NCI-H2029 (cell line): ENCODE measurements at places on chromosomes 3 and 15.

DNA sequence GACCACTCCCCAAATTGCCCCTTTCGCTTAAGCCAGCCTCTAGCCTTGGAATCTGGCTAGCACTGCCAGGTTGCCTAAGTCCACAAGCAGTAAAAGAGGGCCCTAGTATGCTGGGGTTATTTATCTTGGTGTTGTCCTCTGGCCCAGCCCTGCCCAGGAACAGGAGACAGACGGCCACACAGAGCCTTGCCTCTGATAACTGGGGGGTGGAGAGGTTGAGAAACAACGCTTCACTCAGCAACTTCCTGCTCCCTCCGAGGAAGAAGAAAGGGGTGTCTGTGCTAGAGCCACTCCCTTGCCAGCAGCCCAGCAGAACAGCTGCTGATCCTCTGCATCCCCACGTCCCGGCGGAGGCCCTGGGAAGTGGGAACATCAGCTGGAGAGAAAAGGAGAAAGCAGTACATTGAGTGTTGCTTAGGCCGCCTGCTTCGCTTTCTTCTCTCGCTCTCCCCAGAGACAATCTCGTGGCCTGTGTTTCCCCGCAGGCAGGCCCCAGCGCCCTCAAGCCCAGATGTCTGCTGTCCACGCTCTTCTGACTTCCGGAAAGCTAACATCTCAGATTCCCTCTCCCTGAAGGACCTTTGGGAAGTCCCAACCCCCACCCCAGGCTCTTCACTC is 22.6 kb upstream of the C3orf70 start:
- DNase-seq = peak; percentile 16

DNA sequence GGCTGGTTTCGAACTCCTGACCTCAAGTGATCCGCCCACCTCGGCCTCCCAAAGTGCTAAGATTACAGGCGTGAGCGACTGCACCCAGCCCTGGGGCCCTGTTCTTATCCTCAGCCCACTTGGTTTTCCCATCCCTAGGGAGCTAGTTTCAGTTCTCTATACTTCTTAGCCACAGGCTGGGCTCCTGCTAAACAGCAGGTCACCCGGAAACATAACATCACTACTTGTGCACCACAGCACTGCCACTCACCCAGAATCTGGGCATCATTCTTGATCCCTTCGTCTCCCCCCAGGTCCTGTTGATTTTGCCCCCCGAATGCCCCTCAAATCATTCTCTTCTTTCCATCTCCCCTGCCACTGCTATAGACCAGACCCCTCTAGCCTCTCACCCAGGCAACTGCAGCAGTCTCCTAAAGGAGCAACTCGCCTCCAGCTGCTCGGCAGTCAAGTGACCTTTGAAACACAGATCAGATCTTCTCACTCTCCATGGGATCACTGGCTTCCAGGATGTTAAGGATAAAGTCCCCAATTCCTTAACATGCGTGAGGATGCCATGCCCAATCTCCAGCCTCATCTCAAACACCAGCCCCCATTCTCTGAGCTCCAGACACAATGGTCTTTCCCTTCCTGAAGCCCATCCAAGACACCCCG is 5.6 kb upstream of the AP3S2 start:
- DNase-seq = no peak

GRCh38 chr3:28334552-28334951 is 14.0 kb upstream of the ZCWPW2 start:
- no peak for DNase-seq

GRCh38 chr15:39799552-39800011 is 16.9 kb upstream of the FSIP1 start:
- DNase-seq = peak; percentile 1

GRCh38 chr15:41001524-41002214 is 48.4 kb downstream of the CHAC1 start:
- DNase-seq = no peak

GRCh38 chr3:183498634-183499033 is 56.9 kb downstream of the KLHL6 start:
- no peak for DNase-seq

- peak; percentile 46 for DNase-seq
These were observed 43.1 kb upstream of the TIPARP start for GRCh38 chr3:156631323-156631722.

- peak; percentile 60 for DNase-seq
These were observed 19.5 kb downstream of the ACVR2B start for GRCh38 chr3:38473229-38473628.

- no peak for DNase-seq
These were observed 66.5 kb downstream of the IGSF11 start for GRCh38 chr3:118968111-118968510.

DNA sequence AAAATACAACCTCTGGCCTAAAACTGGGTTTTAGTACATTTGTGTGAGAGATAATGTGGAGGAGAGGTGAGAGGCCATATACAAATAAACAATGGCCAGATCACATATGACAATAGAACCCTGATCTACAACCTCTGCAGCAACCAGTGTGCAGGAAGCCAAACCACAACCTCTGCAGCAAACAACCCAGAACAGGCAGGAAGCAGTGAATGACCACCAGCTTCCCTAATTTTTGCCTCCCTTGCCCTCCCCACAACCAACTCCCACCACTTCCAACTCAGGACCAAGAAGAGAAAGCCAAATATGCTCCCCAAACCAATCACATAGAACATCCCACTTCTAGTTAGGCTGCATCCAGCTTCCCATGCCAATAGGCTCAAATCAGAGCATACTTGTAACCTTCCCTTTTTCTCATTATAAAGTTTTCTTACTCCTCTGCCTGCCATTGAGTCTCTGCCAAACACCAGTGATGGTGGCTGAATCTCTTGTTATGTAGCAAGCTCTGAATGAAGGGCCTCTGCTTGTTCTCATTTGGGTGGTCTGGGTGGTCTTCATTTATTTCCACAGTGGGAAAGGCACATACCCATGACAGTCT is 102.6 kb upstream of the GAP43 start:
- no peak for DNase-seq

- no peak for DNase-seq
These were observed 184.5 kb upstream of the ANKRD28 start for GRCh38 chr3:15982243-15982642.

DNA sequence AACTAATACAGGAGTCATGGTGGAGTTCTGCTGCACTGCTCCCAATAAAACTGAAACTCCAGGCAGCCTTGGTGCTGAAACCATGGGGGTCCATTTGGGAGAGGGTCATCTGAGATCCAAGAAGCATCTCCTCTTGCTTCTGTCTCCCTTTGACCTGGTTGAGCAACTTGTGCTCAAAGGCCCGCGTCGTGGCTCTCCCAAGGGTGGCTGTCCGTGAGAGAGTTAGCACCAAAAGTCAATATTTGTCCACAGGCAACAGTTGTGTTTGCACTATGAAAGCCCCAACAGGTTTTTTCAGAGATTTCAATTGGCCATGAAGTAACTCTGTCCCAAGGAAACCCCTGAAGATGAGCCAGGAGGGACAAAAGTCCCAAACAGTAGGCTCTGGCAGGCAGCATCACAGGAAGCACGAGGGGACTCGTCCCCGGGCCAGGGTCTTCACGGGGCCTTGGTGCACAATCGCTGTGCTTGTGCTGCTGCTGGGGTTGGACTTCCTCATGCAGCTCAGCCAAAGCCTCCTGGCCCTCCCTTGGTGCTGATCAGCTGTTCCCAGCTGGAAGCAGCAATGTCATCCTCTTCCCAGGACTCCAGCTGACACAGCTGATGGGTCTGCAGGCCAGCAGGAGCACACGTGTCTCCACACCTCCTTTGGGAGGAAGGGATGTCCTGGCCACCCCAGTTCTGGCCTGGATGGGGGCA is 39.4 kb upstream of the WNT5A start:
- DNase-seq = no peak

GRCh38 chr3:194598771-194599557 is 34.3 kb downstream of the TMEM44 start:
- no peak for DNase-seq

GRCh38 chr3:171028779-171029232 is 2.3 kb upstream of the SLC2A2 start:
- DNase-seq = no peak

DNA sequence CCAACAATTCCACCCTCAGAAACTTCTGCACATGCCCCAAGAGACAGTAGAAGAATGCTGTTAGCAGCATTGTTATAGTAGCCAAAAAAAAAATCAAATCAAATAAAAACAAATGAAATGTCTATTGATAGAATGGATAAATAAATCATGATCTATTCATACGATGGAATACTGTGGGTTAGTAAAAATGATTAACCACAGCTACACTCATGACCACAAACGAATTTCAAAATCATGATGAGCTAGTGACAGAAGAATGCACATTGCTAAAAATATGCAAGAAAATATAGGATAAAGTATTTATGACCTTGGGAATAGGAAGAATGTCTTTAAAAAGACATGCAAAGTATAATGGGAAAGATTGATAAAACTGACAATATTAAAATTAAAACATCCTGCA is 57.5 kb upstream of the ACAN start:
- DNase-seq = no peak

DNA sequence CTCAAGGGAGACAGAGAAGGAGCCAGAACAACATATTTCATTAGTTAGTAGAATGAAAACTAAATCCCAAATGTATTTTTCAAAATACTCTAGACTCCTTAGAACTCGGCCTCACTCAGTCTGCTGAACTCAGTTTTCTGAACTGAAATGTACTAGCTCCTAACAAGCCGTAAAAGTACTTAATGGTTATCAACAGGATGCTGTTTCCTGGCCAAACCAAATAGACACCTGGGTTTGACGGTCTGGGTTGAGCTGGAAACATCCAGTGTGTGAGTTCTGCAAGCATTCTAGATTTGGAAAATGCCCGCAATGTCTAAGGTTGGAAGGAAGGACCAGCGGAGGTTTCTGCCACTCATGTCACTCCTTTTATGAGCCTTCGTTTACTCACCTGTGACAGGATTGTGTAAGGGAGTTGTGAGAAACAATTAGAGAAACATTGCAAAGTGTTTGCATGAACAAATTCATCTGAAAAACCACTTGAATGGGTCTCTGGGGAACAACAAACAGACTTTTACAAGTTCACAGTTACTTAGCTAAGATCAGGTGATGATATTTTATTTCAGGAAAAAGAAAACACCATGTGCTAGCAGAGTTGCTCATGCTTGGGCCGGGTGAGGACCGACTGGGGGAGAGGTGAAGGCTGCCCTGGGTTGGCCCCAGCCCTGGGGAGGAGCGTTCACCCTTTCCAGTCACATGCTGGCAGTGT is 151.0 kb downstream of the ALDH1A2 start:
- DNase-seq = peak; percentile 10

DNA sequence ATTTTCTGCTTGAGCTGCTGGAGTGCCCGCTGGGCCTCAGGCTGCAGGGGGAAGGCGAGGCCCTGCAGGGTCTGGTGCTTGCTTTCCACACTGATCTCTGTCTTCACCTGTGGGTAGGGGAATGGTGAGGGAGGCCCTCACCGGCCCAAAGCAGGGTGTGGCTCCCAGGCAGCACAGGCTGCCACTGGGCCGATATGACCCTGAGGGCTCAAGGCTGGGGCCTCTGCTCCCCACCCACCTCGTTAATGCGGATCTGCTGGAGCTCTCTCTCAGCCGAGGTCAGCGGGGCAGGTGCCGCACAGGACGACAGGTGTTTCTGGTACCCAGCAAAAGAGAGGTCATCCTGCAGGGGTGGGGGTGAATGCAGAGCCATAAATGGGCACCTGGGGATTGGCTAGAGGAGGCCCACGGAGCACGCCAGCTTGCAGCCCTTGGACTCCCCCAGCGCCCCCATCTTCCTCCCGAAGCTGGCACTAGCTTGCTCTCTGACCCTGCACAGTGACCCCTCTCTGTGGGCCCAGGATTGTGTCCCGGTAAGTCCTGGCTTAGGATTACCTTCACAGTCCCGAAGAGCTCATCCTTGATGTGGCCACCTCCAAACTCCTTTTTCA is 5.5 kb upstream of the TLR9 start:
- DNase-seq = no peak

DNA sequence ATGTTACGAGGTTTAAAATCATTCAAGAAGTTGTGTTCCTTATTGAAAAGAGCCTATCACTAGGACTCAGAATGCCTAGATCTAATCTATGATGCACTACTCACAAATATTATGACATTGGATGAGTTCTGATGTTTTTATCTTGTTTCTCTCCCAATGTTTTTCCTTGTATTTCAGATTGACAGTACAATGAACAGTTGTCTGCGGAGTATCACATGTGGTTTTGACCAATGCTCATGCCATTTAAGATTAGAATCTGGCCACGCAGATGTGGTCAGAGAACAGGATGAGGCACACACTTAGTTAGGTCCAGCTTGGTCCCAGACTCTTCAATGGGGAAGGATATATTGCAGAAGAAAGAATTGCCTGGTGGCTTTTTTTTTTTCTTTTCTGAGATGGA is 25.6 kb upstream of the CCDC50 start:
- no peak for DNase-seq

- DNase-seq = no peak
These were observed 132.6 kb downstream of the ATP1B3 start for GRCh38 chr3:142009029-142009428.

GRCh38 chr15:97995881-97996603 is 35.5 kb downstream of the ARRDC4 start:
- DNase-seq = no peak

- DNase-seq = no peak
These were observed 309.3 kb upstream of the UBE2E2 start for GRCh38 chr3:22893644-22894325.

- no peak for DNase-seq
These were observed 56.8 kb downstream of the LRRFIP2 start for GRCh38 chr3:37117548-37117947.

DNA sequence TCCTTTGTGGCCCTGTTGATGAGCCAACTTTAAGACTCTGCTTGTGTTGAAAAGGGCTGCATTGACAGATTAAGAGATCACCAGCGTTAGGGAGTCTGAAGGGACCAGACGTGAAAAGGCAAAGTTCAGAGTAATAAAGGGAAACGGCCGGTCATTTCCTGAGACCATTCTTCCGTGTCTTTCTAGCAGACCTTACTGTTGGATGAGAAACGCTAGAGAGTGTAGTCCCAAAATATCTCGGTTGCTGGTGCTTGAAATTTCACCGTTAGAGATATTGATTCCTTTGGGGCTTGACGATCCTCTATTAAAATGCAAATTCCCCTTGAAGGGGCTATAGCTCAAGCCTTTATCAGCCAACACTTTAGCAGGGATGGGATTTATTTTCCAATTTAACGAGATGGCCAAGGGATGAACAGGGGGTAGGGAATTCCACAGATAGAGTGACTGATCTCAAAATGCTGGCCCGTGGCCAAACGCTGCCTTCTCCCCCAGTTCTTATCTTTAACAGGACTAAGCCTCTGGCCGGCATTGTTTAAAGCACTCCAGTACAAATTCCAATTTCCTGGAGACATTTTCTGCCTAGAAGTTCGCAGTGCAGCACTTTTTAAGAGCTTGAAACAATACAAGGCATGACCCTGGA is 250.4 kb downstream of the TJP1 start:
- DNase-seq = no peak

DNA sequence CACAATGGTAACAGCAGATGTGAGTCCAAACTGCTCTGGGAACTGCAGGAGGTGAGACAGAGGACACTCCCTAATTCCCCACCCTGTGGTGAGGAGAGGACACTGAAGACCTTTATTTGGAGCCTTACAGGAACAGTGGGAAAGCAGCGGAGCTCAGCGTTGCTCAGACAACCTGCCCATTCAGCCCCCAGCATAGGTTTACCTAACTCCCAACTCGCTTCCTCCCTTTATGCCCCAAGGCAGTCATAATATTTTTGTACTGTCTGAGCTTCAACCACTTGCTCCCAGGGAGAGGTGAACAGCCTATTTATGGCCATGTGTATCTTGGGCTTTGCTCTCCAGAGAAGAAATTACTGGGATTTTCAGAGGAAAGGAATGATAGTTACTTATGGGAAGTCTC is 34.1 kb downstream of the SHC4 start:
- no peak for DNase-seq
